Neural progenitor cell (in vitro differentiated cells): ENCODE measurements at places on chromosomes 13 and 19.

GRCh38 chr19:2213799-2214198, 22.3 kb downstream of the PLEKHJ1 start:
- DNase-seq: no peak

GRCh38 chr13:24625870-24626849, 54.0 kb upstream of the ATP12A start:
- no peak for DNase-seq

GRCh38 chr19:18308051-18308947, 14.6 kb downstream of the LSM4 start:
- DNase-seq: no peak

DNA sequence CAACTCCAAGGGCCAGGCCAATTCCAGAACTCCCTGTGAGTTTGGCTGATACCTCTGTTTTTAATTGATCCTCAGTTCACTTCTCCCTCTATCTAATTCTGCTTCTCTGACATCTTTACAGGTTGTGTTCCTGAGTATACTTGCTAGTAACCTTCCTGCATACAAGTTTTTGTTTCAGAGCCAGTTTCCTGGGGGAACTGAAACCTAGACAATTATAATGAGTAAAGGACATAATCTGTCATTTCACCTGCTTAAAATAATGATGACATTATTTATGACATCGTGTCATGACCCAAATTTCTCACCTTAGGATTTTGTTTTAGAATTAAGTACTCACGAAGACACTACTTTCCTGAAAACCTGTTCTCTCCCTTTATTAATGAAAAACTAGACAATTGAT, 12.5 kb upstream of the MYCBP2 start:
- no peak for DNase-seq

DNA sequence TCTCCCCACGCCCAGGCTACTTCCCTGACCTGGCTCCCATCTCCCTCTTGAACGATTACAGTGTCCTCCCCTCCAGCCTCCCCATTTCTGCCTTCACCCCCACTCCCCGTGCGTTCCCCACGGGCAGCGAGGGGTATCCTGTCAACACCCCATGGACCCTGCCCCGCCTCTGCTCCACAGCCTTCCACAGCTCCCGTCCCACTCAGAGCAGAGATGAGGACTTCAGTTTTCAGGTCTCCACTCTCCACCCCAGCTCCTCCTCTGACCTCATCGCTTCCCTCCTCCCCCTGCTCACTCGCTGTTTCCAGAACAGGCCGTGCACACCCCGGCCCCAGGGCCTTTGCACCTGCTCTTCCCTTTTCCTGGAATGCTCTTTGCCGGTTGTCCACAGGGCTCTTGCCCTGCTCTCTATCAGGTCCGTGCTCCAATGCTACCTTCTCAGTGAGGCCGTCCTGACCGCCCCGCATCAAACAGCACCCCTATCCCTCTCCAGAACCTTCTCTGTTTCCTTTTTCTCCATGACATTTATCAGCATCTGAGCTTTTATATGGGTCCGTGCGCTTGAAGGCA, 15.0 kb downstream of the LRRC4B start:
- DNase-seq: no peak

DNA sequence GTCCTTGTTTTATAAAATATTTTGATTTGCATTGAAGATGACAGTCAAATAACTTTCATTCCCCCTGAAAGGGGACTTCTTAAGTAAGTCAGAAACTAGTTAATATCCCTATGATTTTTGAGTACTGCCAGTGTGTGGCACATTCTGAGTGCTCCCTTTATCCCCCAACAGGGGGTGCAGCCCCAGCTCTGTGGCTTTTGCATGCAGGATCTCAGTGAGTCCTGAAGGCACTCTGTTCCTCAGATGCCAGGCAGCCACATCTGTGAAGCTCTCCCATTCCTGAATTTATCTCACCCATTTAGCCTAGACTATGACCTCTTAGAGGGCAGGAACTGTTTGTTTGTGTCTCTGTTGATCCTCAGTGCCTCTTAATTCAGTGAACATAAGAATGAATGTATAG, 123.1 kb downstream of the CDK8 start:
- peak; percentile 69 for DNase-seq

GRCh38 chr19:17576758-17577456, 21.5 kb downstream of the COLGALT1 start:
- peak; percentile 98 for DNase-seq

DNA sequence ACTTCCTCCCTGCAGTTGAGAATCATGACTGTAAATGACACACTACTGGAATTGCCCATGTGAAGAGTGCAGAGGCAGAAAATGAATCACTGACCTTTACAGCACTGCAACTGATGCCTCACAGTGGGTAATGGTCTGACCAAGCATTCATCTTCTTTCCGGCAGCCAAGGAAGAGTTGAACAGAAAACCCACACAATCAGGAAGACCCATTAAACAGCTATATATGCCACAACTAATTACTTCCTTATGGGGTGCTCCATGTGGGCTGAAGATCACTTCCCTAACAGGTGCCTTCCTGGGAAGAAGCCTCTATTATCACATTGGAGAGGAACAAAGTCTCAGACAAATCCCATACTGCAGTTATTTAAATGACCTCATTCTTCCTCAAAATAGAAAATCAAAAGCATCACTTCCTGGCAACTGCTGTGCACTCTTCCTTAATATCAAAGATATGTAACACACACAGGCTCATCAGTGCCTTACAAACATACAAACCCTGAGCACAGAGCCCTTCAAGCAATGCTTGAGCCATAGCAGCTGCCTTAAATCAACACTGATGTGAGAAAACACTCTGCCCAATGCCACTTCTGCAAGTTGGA, 45.8 kb downstream of the RUBCNL start:
- no peak for DNase-seq

GRCh38 chr19:17255150-17255621, 9.4 kb downstream of the USHBP1 start:
- no peak for DNase-seq

DNA sequence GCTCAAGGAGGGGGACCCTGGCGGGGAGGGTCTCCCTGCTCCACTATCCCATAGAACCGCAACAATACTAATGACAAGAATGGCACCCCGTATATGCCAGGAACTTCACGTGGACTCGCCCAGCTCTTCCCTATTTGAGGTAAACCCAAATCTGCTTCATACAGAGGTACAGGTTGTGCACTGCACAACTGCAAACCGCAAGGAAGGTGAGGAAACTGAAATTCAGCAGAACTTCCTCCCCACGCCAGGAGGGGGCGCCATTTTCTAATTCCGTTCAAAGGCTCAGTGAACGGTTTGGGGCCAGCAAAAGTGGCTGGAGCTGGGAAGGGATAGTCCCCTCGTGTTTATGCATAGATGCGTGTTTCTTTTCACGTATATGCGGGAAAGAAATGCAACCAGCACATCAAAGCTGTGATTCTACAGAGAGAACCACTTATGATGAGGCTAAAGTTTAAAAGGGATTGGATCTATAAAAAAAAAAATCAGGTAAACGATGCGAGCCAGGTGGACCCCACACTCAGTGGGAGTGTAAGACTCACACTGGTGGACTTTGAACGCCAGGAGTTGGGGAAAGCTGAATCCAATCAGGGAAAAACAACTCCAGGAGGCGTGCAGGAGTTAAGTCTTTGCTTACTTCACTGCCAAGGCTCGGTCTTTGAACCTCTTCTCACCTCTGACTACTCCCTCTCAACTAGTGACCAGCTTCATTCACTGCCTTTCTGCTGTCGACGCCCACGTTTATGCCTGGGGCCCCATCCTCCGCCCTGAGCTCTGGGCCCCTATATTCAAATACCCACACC, 20.3 kb downstream of the C19orf81 start:
- no peak for DNase-seq

DNA sequence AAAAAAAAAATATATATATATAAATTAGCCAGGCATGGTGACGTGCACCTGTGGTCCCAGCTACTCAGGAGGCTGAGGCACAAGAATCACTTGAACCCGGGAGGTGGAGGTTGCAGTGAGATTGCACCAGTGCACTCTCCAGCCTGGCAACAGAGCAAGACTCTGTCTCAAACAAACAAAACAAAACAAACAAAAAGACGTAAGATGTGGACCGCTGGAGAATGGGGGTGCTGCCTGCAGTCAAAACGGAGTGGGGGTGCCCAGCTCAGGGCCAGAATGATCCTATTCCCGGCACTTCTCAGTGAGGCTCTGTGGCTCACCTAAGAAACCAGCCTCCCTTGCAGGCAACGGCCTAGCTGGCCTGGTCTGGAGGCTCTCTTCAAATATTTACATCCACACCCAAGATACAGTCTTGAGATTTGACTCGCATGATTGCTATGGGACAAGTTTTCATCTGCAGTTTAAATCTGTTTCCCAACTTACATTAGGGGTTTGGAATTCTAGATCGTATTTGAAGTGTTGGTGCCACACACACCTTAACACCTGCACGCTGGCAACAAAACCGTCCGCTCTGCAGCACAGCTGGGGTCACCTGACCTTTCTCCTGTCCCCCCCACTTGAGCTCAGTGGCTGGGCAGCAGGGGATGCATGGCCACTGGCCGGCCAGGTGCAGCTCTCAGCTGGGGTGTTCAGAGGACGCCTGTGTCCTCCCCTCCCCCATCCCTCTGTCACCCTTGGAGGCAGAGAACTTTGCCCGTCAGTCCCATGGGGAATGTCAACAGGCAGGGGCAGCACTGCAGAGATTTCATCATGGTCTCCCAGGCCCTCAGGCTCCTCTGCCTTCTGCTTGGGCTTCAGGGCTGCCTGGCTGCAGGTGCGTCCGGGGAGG, at the start of gene F7:
Gene F7, plus strand, starts transcription at position 760 of the 889 bp plus-strand sequence. Its CDS starts 51 bp downstream, at position 811.
- DNase-seq: no peak

GRCh38 chr13:103044056-103044455, 22.2 kb downstream of the SLC10A2 start:
- no peak for DNase-seq

DNA sequence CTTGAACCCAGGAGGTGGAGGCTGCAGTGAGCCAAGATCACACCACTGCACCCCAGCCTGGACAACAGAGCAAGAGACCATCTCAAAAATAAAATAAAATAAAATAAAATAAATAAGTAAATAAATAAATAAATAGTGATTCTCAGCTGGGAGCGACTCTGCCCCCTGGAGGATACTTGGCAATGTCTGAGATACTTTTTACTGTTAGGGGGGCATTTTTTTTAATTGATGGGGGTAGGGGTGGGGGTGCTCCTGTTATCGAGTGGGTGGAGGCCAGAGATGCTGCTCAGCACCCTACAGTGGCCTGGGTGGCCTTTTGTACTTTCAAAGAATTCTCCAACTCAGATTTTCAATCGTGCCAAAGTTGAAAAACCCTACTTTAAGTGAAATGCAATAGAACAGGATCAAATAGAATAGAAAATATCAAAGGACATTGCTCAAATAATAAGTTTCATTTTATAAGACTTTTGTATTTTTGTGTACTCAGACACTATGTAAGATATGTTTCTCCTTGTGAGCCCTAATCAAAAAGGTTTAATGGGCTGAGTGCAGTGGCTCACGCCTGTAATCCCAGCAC, 7.1 kb upstream of the CLPP start:
- no peak for DNase-seq

DNA sequence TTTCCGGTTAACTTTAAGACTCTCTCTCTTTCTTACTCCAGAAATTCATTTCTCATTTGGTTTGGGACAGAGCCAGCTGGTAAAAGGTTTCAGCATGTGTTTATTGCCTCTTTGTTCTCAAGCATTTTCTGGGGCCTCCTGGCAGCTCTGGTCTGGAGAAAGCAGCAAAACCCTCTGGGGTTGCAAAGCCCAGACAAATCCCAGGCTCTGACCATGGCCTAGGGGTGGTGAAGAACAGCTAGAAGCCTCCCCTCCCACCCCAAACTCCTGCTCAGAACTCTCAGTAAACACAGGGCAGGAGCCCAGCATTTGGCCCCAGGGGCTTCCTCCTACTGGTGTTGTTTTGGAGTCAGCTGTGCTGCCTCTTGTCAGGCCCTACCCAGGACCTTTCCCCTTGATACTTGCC, 124.2 kb upstream of the SERP2 start:
- no peak for DNase-seq

GRCh38 chr19:55484593-55485438, at the start of gene NAT14:
TSS of gene NAT14 (plus strand) at chr19:55485188. CDS start at chr19:55485709, 521 bp downstream.
- DNase-seq: peak; percentile 95

DNA sequence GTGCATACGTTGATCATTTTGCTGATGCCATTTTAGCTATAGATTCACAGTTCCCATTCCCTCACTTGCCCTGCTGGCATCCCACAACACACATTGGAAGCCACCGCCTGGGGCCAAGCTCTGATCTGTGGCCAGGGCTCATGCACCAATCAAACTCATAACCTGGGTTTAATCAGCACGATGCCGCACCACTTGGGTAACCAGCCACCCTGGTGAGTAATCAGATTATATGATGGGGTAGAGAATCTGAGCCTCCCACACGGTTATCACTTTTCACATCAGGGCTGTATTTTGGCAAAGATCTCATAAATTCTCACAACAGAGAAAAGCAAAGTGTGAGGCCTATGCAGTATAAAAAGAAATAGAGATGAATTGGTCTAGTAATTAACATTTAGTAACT, 66.0 kb upstream of the TNFRSF19 start:
- no peak for DNase-seq

GRCh38 chr13:96216543-96216942, 126.6 kb downstream of the HS6ST3 start:
- DNase-seq: no peak

DNA sequence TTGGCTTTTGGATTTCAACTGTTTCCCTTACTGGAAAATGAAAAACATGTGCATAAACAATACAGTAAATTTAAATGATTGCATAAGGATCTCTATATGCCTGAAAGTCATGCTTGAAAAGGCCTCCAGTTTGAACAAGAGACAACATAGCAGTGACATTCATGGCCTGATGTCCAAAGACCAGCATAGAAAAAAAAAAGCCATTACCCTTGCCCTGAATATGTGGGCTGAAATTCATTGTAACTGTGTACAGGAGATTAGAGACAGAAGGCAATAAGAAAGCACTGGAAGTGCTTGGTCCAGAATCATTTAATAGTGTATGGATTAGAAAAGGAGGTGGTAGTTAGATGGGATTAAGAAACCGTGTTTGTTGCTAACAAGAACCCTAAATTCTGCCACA, 15.4 kb downstream of the MIR17HG start:
- no peak for DNase-seq

DNA sequence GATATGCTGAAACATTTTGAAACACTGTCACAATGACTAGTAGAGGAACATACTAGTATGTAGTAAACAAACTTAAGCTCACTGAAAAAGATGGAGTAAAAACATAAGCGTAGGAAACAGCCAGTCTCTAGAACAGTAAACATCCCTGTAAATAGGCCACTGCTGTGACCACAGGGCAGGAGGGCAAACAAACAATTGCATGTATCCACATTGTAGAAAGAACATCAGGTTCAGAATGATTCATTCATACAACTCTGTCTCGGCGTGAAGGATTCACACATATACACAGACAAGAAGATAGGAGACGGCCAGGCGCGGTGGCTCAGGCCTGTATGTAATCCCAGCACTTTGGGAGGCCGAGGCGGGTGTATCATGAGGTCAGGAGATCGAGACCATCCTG, 390.1 kb downstream of the IRS2 start:
- DNase-seq: no peak

GRCh38 chr19:12035220-12036172, at the start of gene ZNF433:
TSS of gene ZNF433 (minus strand) at chr19:12035679. CDS start at chr19:12035539, 140 bp downstream.
- peak; percentile 98 for DNase-seq

- DNase-seq: peak; percentile 52
These were observed 5.1 kb downstream of the CD37 start for GRCh38 chr19:49340069-49340864.

GRCh38 chr13:103030776-103031175, 35.4 kb downstream of the SLC10A2 start:
- no peak for DNase-seq
